ENCODE measurements at places on chromosomes 6 and 20.

GRCh38 chr6:52149076-52149475, 37.1 kb upstream of the IL17A start:
- DNase-seq: no peak

DNA sequence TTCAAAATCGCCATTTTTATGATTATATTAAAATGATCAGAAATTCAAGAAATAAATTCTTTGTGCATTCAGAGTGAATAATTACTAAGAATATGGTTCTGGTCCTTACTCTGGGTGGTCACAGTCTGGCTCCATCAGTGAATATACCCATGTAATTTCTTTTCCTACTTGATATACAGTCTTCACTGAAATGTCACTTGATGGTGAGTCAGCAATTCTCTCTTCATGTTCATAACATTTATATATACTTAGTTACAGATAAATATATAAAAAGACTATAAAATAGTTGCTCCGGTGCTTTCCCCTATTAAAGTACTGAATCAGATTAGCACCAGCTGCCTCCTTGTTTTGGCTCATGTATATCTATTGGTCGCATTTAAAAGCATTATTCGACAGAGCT, 56.4 kb upstream of the MTRF1L start:
- DNase-seq: no peak

DNA sequence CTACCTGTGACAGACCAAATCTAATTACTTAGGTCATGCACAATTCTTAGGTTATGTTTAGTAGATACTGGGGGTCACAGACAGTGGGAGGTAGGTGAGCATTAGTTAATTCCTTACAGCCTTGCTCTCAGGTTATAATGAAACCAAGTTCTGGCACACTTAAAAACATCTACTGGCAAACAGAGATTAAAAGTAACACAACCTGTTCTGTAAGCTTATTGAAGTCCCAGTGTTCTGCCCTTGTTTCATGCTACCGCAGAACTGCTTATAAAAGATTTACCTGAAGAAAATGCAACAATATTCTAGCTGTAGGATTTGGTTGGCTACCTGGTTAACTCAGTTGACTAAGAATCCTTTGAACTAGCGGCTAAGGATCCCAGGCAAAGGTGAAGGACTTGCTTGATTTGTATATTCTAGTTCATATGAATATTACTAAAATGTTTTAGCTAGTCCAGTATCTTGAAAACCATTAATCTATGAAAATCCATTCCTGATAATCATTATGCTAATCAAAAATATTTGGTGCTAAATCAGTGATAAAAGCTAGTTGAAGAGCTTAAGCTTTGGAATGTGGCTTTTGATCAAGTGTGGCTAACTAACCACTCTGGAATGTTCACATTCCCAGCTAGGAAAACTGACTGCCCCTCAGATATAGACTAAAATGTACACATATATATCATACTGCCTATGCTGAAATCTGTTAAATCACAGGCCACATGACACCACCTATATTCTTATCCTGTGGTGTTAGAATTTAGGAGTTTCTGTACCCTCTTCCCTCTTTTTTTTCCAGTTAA, 7.2 kb downstream of the PEX3 start:
- DNase-seq: no peak

GRCh38 chr6:156425359-156426020, 351.7 kb upstream of the ARID1B start:
- no peak for DNase-seq

DNA sequence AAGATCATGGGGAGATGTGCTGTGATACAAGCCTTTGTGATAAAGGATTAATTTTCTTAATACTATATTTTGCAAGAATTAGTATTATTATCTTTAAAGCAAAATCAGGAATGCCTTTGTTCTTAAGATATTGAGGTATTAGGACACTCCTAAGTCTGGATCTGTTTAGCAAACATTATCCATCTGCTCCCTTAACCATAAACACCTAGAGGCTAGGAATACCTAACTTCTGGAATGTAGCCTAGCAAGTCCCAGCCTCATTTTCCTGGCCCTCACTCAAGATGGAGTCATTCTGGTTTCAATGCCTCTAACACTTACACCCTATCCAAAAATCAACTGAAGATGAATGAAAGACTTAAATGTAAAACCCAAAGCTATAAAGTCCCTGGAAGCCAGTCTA, 106.3 kb upstream of the GJE1 start:
- no peak for DNase-seq

- no peak for DNase-seq
Observed at GRCh38 chr6:47209632-47210031, 100.1 kb downstream of the TNFRSF21 start.

DNA sequence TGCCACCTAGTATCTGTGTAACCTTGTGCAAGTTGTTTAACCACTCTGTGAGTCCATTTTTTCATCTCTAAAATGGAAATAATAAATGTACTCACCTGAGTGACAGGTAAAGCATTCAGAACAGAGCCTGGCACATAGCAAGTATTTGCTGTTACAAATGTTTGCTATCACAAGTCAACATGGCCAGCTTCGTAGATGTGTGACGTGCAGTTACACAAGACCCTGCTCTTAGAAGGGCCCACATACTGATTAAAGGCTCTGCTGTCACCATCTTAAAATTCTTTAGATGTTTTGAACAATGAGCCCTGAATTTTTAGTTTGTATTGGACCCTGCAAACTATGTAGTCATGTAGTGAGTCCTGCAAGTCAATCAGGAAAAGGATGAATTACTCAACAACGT, 40.4 kb upstream of the KIAA1586 start:
- no peak for DNase-seq

GRCh38 chr6:45707176-45707575, 308.5 kb downstream of the CLIC5 start:
- DNase-seq: no peak

DNA sequence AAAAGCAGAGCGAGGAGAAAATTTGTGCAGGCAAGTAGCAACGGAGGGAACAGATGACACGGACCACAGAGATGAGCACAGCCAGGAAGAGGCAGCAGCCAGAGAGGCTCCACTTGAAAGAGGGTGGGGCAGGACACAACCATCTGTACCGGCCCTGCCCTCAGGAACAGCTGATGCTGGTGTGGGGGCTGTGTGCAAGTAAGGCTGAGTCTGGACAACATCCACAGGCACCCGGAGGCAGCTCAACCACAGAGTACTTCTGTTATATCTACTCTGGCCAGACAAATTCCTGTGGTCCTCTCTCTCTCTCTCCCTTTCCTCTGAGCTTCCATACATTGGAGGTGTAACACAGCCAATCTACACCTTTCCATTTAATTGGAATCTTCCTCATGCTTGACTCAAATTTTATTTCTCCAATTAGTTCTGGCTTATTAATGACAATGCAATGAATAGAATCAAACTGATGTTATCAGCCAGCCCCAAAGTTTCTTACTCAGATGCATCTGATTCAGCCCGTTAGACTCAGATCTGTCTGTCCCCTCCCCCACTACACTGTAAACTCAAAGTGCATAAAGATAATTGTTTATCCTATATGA, 24.9 kb downstream of the KIF13A start:
- no peak for DNase-seq

GRCh38 chr6:14614631-14615030, 497.1 kb downstream of the CD83 start:
- DNase-seq: no peak

DNA sequence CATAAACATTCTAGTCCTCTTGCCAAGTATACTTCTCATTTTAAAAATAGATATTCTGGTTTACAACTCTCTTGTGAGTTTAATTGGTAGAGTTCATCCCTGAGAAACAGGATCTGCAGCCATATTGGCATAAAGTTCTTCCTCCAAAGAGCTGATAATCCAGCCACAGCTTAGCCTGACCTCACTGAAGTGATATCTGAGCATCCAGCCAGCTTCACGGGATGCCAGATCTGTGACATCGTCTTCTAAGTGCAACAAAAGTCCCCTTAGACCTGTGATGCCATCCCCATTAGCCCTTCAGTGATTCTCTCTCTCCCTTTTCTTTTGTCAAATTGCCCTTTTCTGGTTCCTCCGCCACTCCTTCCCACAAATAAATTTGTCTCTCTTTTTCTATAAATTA, 180.6 kb upstream of the STXBP5 start:
- DNase-seq: no peak

All from activated CD4-positive, alpha-beta T cell treated with anti-CD3 and anti-CD28 coated beads, Interleukin-2, amount 50 U/mL, for 4 hours (primary cell).